ENCODE measurements at places on chromosomes 6 and 20.

DNA sequence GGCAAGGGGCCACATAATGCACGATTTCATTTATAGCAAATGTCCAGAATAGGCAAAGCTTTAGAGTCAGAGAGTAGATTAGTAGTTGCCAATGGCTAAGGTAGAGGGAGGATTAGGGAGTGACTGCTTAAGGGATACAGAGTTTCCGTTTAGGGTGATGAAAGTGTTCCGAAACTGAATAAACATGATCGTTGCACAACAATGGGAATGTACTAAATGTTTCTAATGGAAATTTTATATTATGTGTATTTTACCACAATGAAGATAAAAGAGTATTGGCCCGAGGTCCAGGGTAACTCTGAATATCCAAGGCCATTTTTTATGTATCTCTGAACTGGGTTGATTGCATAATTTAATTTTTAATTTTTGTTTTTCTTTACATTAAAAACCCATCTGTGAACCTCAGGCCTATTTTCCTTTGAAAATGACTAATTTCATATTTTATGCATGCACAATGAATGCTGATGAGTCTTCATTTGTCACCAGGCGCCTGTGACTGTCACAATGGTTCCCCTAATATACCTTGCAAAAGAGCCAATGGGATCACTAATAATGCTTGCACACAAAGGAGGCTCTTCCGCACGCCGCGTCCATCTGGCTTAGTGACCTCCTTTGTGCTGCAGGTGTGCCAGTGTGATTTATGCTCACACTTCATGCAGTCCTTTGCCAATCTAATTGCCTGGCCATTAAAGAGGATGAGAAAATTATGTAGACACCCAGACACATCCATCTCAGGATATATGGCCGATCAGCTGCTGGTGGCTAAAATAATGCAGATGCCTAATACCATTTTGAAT lies 612.5 kb downstream of the CDH26 start:
- no peak for DNase-seq

GRCh38 chr6:91713911-91714310 lies 1127.0 kb upstream of the MAP3K7 start:
- no peak for DNase-seq

- DNase-seq, result no peak
These were observed 31.1 kb downstream of the SERPINB6 start for GRCh38 chr6:2940010-2940850.

- DNase-seq, result no peak
These were observed 20.7 kb downstream of the C6orf15 start for GRCh38 chr6:31091680-31092079.

- peak; percentile 28 for DNase-seq
These were observed 18.6 kb upstream of the SLCO4A1 start for GRCh38 chr20:62623488-62624324.

- no peak for DNase-seq
These were observed 41.6 kb upstream of the MRPS10 start for GRCh38 chr6:42259286-42259685.

DNA sequence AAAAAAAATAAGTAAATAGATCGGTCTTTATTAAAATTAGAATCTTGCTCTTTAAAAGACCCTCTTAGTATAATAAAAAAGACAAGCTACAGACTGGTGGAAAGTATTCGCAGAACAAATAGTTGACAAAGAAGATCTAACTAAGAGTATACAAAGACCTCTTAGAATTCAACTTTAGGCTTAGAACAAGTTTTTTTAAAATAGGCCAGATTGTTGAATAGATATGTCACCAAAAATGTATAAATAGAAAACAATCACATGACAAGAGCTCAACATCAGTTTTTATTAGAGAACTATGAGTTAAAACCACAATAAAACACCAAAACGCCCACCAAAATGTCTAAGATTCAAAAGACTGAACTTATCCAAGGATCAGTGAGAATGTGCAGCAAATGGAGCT lies 632.7 kb upstream of the PTCHD4 start:
- DNase-seq, result no peak

DNA sequence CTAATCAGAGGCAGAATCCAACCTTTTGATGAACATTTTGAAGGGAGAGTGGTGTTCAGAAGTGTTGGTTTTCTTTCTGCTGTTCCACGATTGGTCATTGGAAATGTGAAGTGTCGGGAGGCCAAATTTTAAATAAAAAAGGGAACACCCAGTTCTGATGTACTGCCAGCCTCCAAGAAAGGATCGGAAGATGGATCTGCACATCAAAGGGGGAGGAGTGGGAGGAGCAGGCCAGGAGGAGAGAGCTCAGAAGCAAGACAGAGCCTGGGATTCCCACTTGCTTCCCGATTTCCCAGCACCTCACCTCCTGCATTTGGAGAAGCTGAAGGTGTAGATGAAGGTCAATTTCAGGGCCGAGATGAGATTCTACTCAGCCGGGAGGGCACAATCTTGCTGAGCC lies 55.9 kb upstream of the NAA20 start:
- DNase-seq, result no peak

- no peak for DNase-seq
These were observed 41.9 kb downstream of the HBS1L start for GRCh38 chr6:135012764-135013163.

- no peak for DNase-seq
These were observed 14.0 kb downstream of the STAU1 start for GRCh38 chr20:49174183-49174582.

DNA sequence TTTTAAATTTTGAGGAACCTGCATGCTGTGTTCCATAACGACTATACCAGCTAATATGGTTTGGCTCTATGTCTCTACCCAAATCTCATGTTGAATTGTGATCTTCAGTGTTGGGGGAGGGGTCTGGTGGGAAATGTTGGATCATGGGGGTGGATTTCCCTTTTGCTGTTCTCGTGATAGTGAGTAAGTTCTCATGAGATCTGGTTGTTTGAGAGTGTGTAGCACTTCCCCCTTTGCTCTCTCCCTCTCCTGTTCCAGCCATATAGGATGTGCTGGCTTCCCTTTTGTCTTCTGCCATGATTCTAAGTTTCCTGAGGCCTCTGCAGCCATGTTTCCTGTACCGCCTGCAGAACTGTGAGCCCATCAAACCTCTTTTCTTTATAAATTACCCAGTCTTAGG lies 61.8 kb upstream of the NEDD9 start:
- no peak for DNase-seq

DNA sequence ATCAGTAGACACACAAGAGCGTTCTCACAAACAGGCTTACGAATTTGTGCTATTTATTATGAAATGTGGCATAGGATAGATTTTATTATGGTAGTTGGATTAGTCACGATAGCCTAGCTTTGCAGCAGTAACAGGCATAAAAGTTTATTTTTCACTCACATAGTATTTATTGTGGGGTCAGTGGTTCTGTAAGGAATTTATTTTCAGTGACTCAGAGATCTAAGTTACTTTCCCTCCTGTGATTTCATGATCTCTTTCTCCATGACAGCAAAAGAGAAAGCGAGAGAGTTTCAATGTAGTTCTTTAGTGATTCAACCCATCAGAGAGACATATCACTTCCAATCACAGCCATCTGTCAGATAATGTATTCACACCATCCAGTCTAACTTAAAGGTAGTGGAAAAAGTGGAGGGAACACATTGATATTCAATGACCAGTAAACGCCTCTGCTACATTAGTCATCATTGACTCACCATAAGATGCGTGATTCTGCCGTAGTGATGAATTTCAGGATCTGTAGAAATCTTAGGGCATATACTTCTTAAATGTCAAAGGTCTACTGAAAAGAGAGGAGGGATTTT lies 605.5 kb downstream of the HDGFL1 start:
- DNase-seq, result no peak

DNA sequence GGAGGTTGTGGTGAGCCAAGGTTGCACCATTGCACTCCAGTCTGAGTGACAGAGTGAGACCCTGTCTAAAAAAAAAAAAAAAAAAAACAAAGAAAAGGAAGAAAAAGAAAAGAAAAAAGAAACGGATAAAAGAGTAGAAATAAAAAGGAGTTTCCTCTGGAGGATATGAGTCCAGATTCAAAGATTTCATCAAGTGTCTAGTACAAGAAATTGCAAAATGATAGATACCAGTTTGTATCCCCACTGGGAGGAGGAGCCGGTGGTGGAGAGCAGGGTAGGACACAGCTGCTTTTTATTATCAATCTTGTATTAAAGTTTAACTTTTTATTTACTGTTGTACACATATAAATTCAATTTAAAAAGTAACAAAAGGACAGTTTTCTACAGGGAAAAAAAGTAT lies 113.9 kb downstream of the BMP7 start:
- no peak for DNase-seq

DNA sequence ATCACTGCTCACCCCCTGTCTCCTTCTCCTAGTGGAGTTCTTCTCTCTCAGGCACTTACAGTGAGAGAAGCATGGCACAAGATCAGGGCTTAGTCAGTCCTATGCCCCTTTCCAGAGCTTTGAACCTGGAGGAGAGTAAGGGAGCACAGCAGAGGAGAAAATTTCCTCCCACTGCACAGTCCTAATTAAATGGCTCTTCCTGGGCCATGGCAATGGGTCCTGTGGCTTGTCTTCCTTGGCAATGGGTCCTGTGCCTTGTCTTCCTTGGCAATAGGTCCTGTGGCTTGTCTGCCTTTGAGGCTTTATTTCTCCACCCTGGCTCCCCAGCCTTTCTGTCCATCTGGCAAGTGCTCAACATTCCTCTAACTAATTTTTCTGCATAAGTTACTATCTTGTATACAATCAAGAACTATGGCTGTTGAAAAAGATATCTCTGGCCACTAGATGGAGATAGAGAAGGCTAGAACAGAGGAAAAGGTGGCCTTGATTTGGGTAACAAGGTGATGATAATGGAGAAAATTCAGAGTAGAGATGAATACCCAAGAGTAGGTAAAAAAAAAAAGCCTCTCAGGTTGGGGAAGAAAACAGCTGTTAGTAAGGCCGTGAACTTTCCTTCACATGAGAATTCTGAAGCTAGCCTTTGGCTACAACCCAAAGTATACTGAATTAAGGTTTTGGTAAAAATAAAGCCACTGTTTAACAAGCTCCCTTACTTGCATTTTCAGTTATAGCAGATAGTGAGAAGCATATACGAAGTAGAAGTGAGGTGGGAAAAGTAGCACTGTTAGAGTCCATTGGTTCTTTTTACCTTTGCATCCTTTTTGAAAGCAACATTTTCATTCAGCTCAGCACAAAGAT lies 504.9 kb downstream of the DOK5 start:
- DNase-seq, result no peak

DNA sequence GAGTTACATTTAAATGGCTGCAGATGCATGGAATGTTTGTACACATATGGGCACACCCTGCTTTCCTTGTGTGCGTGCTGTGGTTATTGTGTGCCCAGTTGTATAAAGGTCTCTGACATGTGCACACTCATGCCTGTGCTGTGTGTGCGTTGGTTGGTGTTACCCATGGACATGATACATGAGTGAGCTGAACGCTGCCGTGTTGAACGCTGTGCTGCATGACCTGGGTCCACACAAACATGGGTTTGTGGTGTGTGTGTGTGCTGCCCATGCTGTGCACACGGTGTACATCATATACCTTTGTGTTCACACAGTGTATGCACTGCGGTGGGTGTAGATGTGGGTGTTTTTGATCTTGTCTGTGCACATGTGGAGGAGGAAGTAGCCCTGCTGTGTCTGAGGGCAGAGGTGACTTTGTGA lies 54.4 kb downstream of the TOX2 start:
- DNase-seq, result no peak

GRCh38 chr6:113112086-113112485 lies 745.1 kb upstream of the MARCKS start:
- peak; percentile 86 for DNase-seq

- DNase-seq, result no peak
These were observed 102.7 kb downstream of the TSHZ2 start for GRCh38 chr20:53074811-53075314.

GRCh38 chr20:38073307-38074071 lies 39.9 kb downstream of the RPRD1B start:
- DNase-seq, result peak; percentile 80

DNA sequence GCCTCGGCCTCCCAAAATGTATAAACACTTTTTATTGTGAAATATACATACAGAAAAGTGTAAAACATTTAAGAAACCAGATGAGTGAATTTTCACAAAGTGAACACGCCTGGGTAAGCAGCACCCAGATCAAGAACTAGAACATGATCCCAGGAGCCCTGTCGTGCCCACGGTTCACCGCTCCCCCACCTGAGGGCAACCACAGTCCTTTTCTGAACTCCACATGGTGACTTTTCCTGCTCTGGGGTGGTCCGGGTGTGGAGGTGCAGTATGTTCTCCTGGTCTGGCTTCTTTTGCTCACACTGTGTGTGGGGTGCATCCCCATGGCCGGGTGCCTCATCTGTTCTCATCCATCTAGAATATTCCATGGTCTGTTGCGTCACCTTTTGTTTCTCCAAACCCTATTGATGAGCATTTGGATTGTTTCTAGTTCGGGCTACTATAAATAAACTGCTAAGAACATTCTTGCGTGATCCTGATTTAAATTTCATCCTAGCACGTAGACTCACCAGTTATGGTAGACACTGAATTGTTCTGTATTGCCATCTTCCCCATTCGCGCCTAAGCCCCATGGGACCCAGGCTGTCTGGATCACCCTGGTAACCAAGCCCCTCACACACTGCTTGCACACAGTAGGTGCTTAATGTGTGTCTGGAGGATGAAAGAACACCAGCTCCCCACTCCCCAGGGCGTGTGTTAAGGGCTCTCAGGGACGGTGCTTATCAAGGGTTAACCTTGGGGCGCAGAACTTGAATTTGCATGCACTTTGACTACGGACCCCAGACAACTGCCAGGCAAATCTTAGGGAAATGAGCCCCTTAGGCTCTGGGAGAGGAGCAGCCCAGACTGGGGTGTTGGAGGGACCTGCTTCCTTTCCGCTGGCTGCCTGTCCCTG lies 56.2 kb downstream of the CTCFL start:
- no peak for DNase-seq

DNA sequence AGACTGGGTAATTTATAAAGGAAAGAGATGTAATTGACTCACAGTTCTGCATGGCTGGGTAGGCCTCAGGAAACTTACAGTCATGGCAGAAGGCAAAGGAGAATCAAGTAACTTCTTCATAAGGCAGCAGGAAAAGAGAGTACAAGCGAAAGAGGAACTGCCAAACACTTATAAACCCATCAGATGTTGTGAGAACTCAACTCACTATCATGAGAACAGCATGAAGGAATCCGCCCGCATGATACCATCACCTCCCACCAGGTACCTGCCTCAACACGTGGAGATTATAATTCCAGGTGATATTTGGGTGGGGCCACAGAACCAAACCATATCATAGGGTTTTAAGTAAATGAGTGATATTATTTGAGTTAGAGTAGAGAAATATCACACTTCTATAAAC lies 189.3 kb downstream of the TSHZ2 start:
- DNase-seq, result no peak

DNA sequence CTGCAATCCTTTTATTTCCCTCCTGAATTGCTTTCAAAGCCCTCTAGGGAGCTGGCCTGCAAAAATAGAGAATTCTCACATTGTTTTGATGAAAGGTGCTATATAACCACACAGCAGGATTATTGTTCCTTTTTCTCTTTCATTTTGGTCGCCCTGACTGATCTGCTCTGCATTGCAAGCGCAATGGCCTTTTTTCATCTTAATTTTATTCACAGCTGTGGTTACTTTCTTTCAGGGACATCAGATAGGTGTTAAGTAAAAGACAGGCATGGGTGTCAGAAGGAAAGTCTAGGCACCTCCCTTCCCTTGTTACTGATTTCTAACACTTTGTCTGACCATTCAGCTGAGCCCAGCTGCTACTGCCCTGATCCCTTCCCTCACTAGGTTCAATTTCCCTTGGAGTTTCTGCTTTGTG lies 850.5 kb upstream of the MAP3K7 start:
- DNase-seq, result no peak

GRCh38 chr6:97066056-97066455 lies 141.5 kb downstream of the KLHL32 start:
- no peak for DNase-seq

- DNase-seq, result no peak
These were observed 52.0 kb downstream of the USP49 start for GRCh38 chr6:41843178-41843577.
